Thoracic aorta endothelial cell (primary cell): ENCODE measurements at places on chromosomes 12 and 14. TPM values are rescaled to one million over a fixed set of nuclear protein-coding genes. Genes with fewer than 3 reads are reported as not detected.

The SMIM41 gene
- 0.13 TPM in 1 of 2 replicates, not detected in the other for total RNA-seq

The HOXC9 gene
- 0.22 TPM in 1 of 2 replicates, not detected in the other for total RNA-seq

The GNPNAT1 gene
- 70.0 and 90.6 TPM in 2 replicates for total RNA-seq

The RFX4 gene
- total RNA-seq: not detected in 2 replicates

The KLHDC2 gene
- total RNA-seq: 42.1 and 43.0 TPM in 2 replicates

The BCAT1 gene
- 234 and 314 TPM in 2 replicates for total RNA-seq

The CD163L1 gene
- 1.2 and 7.8 TPM in 2 replicates for total RNA-seq

The SLC5A8 gene
- not detected in 2 replicates for total RNA-seq

The TMEM229B gene
- under 0.01 and 0.07 TPM in 2 replicates for total RNA-seq

The P2RX2 gene
- not detected in 2 replicates for total RNA-seq

The REP15 gene
- total RNA-seq: 6.3 and 6.6 TPM in 2 replicates

The CLEC4D gene
- not detected in 2 replicates for total RNA-seq

The KLHDC1 gene
- 2.0 and 2.4 TPM in 2 replicates for total RNA-seq

The TSFM gene
- total RNA-seq: 23.7 and 27.5 TPM in 2 replicates

The EML5 gene
- total RNA-seq: 0.13 and 0.29 TPM in 2 replicates
